Spleen (tissue), 13 donors: ENCODE measurements at places on chromosomes 1 and 21. TPM values are rescaled to one million over a fixed set of nuclear protein-coding genes. Genes with fewer than 3 reads are reported as not detected.

The CLK2 gene
- polyA plus RNA-seq = 77.4 TPM

The GCSAML gene
- 0.03 TPM for polyA plus RNA-seq

The NUF2 gene
- polyA plus RNA-seq = 3.7 TPM

DNA sequence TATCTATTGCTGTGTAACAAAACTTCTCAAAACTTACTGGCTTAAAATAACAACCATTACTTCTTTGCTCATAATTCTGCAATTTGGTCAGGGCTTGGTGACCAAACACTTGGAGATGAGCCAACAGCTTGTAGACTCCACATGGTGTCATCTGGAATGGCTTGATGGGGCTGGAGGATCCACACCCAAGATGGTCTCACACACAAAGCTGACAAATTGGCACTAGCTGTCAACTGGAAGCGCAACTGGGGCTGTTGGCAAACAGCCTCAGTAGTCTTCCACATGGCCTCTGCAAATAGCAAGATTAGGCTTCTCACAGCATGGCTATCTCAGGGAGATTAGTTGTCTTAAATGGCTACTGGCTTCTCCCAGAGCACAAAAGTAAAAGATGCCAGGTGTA is 27.1 kb upstream of the MTF2 start:
- no peak overlapping the region for H3K4me3 ChIP-seq
- no peak overlapping the region for H3K27ac ChIP-seq
- no peaks in the 10 kb centered on the region for H3K27me3 ChIP-seq
- no peaks in the 10 kb centered on the region for H3K36me3 ChIP-seq

- DNase-seq = no peak
- no peaks in the 10 kb centered on the region for H3K36me3 ChIP-seq
- H3K27me3 ChIP-seq = no peaks in the 10 kb centered on the region
- H3K27ac ChIP-seq = no peak overlapping the region
- no peak overlapping the region for H3K4me3 ChIP-seq
- peaks cover 12% of the 10 kb centered on the region for H3K4me1 ChIP-seq
Measured at GRCh38 chr1:56566994-56567393, 12.4 kb downstream of the PLPP3 start.

- no peak for DNase-seq
- peaks cover 16% of the 10 kb centered on the region for H3K4me1 ChIP-seq
- H3K36me3 ChIP-seq = no peaks in the 10 kb centered on the region
- no peaks in the 10 kb centered on the region for H3K27me3 ChIP-seq
- no peak overlapping the region for H3K27ac ChIP-seq
Measured at GRCh38 chr1:203424861-203425662, 50.5 kb upstream of the PRELP start.
